ENCODE measurements at places on chromosomes 16 and 17.

DNA sequence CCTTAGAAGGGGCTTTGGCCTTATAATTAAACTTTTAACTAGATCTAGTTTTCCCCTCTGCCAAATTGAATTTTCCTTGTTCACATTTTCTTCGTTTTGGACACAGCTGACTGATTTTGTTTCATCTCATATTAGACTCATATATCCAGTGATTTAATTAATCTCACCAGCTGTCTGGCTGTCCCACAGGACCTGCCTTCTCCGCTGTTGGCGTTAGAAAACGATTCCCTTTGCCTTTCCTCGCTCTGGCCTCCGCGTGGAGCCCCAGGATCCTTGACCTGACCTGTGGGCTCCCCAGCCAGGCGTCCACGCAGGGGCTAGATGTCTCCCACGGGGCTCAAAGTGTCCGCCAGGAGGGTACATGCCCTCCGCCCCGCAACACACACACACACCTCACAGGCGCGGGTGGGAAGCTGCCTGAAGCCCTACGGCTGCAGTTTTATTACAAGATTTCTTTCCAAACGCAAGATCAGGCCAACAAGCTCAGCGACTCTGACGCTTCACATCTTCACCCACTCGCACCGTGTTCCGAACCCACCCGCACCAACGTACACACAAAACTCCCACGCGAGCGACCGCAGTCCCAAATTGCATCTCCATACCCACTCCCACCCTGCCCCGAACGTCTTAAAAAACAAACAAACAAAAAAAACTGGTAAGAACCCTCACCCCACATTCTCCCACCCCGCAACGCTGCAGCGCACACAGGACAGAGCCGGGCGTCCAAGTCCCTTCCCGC is 1.1 kb downstream of the RPRML start:
- no peak for DNase-seq

DNA sequence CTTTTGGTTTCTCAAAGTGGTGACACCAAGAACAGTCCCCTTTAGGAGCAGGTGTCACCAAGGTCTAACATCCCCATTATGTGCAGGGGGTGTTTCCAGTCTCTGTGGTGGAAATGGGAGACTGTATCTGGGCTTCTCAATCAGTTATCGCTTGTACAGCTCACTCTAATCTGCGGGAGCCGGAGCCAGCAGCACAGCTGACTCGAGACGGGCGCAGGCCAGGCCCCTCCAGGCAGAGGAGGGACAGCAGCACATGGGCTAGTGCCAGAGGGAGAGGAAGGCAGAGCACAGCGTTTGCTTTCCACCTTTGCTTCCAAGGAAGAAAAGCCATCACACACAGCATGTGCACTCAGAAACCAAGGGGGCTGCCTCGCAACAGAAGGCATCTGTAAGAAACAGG is 91.2 kb upstream of the CREBBP start:
- no peak for DNase-seq

- DNase-seq, result peak; percentile 8
Measured at GRCh38 chr17:72592242-72592966, 471.6 kb downstream of the SOX9 start.

GRCh38 chr17:40417258-40417608 is 463 bp downstream of the TOP2A start:
- no peak for DNase-seq
